Left kidney (tissue), 8 donors: ENCODE measurements at places on chromosomes 5 and 9. TPM values are rescaled to one million over a fixed set of nuclear protein-coding genes. Genes with fewer than 3 reads are reported as not detected.

The PCDHGB1 gene
- polyA plus RNA-seq: 1.9 TPM

The DRD1 gene
- polyA plus RNA-seq: not detected

DNA sequence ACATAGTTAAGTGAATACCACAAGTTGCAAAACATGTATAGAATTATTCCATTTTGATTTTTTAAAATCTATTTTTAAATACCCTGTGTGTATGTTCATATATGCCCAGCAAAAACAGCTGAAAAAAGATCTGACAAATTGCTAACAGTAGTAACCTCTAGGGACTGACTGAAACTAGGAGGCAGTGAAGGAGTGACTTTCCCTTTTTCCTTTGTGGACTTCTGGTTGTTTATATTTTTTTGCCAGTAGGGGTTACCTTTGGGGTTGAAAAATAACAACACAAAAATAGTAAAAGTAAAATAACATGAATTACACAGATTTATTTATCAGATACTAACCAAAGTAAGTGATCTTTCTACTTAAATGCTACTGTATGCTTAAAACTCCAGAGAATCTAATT is 2.9 kb downstream of the MEGF9 start:
- DNase-seq: no peak

GRCh38 chr9:126658201-126658825 is 44.6 kb downstream of the LMX1B start:
- DNase-seq: no peak

DNA sequence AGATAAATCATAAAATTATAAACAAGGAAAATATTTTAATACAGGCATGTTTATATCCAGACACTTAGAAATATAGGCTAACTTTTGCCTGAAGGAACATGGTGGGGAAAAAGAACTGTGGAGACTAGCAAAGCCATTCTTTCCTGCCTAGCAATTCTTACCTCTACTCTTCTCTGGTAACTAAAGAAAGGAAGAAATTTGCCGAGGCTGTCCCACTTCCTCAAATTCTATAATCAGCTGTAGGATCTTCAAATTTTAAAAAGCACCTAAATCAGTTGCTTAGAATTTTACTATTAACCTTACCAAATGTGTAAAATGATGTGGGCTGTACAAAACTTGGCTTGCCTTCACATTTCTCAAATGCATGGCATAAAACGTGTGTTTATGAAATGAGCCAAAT is 249.1 kb upstream of the SMARCA2 start:
- no peak for DNase-seq

The RORB gene
- polyA plus RNA-seq: 0.20 TPM

DNA sequence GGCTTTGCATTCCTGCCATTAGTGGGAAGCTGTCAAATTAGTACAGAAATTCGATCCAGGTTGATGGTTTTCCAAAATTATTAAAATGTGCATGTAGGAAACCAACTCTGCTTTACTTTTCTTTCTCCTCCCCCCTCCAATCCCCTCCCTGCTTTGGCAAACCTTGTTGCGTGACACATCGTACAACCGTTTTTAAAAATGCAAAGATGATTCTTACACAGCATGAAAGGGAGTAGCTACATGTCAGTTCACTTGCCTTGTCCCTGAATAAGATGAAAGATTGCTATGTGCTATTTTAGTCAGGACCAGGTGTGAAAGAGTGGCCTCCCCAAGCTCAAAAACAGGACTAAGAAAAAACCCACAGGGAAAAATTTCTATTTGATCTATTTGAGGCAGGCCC is 11.7 kb downstream of the SNCAIP start:
- DNase-seq: no peak

The NR2F1-AS1 gene
- polyA plus RNA-seq: 59.1 TPM

DNA sequence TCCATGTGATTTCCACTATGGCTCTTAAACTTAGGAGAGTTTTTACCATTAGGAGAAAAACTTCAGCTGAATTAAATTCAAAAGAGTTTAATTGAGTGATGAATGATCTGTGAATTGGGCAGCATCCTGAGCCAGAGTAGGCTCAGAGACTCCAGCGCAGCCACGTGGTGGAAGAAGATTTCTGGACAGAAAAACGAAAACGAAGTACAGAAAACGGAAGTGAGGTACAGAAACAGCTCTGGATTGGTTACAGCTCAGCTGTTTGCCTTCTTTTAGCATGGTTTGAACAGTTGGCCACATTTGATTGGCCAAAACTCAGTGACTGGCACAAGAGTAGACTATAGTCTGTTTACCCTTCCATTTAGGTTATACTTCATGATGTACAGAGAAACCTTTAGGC is 69.2 kb upstream of the PLPP1 start:
- DNase-seq: no peak

The SLC25A46 gene
- 64.0 TPM for polyA plus RNA-seq

The TUSC1 gene
- 14.9 TPM for polyA plus RNA-seq

DNA sequence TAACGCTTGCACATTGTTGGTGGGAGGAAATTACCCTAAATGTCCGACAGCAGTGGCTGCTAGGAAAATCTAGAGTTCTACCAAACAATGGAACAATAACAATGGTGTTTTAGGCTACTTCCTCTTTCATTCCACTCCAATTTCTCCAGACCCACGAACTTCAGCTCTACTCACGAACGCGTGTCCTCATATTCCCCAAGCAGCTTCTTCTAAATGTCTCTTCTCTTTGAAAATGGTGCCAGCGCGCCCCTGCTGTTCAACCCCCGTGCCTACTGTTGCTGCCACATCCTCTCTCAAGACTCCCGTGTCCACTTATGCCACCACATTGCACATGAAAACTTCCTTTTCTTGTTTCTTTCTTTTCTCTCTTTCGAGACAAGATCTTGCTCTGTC is 25.6 kb downstream of the OR2V2 start:
- no peak for DNase-seq
